NCI-H2171 (cell line): ENCODE measurements at places on chromosomes 16 and 17.

DNA sequence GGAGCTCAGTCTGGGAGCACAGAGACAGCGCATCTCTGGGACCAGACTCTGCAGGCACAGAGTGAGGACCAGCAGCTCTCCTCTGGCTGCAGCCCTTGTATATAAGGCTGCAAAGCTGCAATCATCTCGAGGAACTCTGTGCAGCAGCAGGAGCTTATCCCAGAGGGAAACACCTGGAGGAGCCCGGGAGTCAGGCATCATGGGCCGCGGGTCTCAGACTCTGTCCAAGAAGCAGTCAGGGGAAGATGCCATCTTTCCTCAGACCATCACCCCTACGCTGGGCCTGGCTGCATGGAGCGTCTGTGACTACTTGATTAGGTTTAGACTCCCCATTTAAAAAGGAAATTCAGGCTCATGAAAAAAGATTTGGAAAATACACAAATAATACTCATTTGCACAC is 122.0 kb downstream of the IRF8 start:
- no peak for DNase-seq

DNA sequence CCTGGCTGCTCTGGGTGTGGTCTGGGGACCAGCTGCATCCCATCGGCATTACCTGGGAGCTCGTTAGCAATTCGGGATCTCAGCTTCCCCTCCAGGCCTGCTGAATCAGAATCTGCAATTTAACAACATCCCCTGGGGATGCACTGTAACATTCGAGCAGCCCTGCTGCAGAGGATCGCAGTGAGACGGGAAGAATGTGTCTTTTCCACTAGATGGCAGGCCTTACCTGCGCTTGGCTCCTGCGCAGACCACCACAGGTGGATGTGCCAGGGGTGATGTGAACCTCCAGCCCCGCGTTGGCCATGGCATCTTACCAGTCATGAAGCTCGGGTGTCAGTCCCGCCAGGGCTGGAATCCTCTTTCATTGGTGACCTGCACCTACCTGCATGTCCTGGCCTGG is 209.9 kb downstream of the PRKCB start:
- DNase-seq, result peak; percentile 7

DNA sequence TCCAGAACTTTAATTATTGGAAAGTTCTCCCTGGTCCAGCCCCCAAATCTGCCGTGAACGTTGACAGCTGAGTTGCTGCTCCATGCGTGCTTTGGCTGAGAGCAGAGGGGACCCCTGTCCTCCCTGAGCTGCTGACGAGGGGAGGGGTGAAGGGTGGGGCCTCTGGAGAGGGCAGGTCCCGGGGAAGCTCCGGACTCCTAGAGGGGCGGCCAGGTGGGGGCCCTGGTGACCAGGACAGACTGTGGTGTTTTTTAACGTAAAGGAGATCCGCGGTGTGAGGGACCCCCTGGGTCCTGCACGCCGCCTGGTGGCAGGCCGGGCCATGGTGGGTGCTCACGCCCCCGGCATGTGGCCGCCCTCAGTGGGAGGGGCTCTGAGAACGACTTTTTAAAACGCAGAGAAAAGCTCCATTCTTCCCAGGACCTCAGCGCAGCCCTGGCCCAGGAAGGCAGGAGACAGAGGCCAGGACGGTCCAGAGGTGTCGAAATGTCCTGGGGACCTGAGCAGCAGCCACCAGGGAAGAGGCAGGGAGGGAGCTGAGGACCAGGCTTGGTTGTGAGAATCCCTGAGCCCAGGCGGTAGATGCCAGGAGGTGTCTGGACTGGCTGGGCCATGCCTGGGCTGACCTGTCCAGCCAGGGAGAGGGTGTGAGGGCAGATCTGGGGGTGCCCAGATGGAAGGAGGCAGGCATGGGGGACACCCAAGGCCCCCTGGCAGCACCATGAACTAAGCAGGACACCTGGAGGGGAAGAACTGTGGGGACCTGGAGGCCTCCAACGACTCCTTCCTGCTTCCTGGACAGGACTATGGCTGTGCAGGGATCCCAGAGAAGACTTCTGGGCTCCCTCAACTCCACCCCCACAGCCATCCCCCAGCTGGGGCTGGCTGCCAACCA is at the start of gene MC1R:
Gene MC1R (plus strand): TSS at position 410 of the 895 bp plus-strand sequence. CDS start 397 bp downstream, at position 807.
- DNase-seq, result peak; percentile 42

DNA sequence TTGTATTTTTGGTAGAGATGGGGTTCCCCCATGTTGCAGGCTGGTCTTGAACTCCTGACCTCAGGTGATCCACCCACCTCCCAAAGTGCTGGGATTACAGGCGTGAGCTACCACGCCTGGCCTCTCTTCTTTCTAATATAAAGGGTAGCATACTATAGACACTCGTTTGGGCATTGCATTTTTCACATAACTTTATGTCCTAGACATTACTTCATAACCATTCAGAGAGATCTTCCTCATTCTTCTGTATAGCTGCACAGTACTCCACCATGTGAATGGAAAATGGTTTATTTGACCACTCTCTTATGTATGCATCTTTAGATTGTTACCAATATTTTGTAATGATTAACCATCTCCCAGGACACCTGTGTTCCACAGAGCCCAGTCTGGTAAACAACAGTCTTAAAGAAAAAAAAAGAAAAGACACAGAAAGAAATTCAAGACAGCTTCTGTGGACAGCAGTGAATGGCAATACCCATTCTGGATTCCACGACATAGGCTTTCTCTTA is 42.1 kb downstream of the TK2 start:
- DNase-seq, result no peak

GRCh38 chr17:43309505-43310332 is 75.9 kb upstream of the RNU2-1 start:
- DNase-seq, result no peak

DNA sequence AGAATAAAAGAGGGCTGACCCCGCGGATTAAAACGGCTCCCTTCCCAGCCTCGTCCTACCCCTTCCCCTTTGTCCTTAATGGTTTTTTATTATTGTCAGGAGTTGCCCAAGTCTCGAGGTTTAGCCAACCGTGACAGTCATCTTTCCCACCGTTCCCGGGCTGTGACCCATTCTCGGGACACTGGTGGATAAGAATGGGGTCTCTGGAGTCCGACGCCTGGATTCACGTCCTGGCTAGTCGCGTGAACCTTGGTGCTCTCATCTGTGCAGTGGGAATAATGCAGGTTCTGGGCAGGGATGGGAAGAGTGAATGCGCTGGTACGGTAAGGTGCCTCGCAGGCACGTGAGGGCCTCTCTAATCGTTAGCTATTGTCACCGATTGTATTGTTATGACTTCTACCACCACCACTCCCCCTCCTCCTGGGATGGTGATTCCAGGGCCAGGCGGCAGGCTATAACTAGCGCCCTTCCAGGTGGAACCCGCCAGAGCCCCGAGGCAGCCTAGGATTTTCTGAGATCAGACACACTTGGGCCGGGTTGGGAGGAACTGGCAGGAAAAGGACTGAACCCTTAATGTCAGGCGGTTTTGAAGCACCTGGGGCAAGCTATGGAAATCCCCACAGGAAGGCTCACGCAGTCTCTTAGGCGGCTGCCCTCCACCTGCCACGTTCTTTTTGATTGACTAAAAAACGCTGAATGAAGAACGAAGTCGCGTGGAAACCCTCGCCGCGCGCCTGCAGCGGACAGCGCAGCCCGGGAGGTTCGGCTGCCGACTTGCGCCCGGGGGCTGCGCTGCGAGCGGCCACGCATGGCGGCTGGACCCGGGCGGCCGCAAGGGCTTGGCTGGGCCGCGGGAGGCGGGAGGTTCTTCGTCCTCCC is 2.7 kb downstream of the HS3ST3B1 start:
- DNase-seq, result no peak

- DNase-seq, result no peak
These were observed 210.6 kb upstream of the CDH5 start for GRCh38 chr16:66155933-66156332.

DNA sequence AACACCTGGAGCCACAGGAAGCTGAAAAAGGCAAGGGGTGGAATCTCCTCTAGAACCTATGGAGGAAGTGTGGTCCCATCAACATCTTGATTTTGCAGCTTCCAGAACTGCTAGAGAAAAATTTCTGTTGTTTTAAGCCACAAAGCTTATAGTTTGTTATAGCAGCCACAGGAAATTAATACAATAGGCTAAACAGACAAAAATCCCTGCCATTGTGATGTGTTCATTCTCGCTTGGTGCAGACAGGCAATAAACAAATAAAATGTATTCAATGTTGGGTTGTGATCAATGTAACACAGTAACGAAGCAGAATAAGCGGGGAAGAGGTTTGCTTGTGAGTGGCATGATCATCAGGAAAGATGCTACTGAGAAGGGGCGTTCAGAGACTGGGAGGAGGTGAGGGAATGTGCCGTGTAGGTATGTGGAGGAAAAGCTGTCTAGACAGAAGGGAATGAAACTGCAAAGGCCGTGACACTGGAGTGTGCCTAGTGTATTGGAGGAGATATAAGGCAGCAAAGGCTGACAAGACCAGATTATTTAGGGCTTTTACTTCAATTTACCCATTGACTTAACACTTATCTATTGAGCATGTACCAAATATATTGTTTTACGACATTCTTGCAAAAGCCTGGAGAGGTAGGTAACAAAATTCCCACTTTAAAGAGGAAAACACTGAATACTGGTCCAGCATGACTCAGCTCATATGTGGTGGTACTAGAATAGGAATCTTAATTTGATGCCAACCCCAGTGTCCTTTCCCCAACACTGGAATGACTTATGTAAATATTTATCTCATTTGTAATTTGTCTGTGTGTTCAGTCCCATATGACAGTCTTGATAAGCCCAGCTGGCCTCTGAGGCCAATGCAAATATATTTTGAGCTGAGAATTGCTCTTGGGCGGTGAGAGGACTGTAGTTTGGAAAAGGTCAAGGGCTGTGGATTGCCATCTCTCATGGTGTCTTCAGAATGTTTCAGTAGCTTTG is 375.9 kb downstream of the CDH13 start:
- DNase-seq, result no peak

DNA sequence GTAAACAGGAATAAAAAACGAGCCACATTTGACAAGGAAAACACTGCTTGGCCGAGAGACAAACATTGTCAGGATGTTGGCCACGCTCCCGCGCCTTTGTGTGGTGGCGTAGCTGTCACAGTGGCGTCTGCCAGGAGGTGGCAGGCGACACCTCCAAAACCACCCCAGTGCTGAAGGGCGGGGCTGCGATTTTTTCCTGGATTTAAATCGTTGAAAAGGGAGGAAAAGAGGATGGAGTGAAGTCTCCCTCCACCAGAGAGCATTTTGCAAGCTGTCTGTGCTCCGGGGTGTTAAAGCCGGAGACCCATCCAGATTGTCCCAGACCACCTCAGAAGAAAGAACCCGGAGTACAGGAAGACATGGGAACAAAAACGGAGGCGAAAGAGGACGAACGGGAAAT is 12.7 kb downstream of the MRM3 start:
- DNase-seq, result peak; percentile 84

- no peak for DNase-seq
These were observed 369.7 kb upstream of the ERCC4 start for GRCh38 chr16:13550254-13550653.

DNA sequence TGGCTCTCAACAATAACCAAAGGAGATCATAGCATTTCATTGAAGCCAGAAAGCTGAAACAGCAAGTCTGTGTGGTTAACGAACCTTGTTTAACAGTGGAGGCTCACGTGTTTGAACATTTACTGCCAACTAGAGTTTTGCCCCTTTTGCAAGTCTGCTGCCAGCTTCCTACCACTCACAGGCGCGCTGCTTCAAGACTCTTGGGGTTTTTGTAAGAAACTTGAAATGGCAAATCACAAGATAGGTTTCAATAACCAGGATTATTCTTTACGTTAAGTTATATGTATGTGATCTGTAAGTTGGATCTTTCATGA is 1.2 kb downstream of the SNTB2 start:
- no peak for DNase-seq
